T-helper 9 cell (primary cell): ENCODE measurements at places on chromosomes 5 and 9.

DNA sequence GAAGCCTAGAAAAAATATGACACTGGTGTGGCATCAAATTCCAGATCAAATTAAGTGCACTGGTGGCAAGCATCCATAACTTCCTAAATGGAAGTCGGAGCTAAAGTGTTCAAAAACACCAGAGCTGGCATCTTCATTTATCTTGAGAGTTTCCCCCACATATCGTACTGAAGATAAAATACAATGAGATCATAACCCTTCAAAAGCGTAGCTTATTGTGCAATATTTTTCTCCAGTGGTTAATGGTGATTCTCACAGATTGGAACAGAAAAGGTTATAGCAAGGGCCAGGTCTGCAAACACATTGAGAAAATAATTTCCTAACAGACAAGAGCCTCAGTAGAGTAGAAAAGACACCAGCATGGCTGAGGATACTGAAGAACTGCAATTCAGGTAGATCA is 147.6 kb downstream of the SEMA5A start:
- DNase-seq, result no peak

DNA sequence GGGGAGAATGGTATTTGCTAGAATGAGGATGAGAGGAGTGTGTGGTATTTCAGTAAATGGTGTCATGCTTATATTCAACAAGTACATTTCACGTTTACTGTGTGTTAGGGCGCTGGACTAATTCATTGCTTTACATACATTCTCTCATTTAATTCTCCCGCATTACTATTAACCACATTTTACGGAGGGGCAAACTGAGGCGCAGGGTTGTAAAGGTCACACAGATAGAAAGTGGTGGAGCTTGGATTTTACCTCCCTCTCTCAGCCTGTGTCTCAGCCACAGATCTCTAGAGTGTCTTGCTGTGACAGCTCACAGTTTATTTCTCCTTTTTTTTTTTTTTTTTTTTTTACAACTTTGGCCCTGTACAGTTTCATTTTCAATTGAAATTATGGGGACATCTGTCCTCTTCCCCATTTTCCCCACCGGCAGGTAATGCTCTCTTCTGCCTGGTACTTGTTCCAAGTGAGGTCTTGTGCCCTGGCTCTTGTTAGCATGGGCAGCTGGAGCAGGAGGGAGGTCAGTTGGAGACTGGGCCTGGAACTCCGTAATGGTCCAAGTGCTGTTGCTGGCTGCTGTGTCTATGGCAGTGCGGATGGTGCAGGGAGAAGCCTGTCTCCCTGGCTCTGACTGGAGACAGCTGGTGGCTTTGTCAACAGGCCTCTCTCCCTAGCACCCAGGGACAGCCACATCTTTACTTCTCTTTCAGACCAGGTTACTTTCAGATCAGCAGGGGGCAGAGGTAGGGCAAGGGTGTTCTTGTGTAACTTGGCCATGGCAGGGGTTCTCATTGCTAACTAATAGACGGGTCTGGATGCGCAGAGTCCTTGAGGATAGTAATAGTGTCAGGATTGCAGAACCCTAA is 20.5 kb upstream of the NDST1 start:
- DNase-seq, result no peak

DNA sequence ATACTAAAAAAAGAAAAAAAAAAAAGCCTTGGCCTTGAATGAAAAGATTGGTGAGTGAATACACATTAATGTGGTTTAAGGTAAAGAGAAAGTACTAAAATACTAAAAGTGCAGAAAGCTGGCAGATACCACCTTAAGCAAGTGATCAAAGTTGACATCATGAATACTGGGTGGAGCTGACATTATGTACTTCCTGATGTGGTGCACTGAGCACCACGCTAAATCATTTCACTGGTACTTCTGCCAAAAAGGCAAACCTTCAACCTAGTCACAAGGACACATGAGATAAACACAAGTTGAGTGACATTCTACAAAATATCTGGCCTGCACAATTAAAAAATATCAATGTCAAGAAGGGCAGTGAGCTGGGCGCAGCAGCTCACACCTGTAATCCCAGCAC is 33.8 kb upstream of the PANK3 start:
- no peak for DNase-seq

- DNase-seq, result no peak
Measured at GRCh38 chr5:158966716-158967115, 133.0 kb downstream of the EBF1 start.

GRCh38 chr5:107381189-107381856 is 289.4 kb downstream of the EFNA5 start:
- DNase-seq, result no peak

GRCh38 chr9:133202688-133203453 is 6.2 kb downstream of the OBP2B start:
- DNase-seq, result no peak

- DNase-seq, result no peak
Measured at GRCh38 chr5:53249529-53250200, 140.1 kb upstream of the MOCS2 start.

DNA sequence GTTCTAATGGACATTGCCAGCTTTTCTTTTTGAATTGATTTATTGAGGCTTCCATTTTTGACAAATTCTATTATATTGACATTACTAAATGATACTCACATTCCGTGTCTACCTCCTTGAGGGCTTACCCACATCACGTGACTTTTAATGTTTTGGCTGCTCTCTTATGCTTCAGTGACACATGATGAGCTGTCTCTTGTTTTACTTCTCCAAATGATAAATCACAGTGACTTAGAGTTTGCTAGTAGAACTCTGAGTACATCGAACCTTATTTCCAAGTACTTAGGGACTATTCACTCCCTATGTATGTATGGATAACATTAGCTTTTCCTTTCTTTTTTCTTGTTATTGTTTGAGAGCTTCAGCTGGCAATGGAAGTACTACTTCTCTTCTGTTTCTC is 169.8 kb upstream of the KCNN2 start:
- no peak for DNase-seq

DNA sequence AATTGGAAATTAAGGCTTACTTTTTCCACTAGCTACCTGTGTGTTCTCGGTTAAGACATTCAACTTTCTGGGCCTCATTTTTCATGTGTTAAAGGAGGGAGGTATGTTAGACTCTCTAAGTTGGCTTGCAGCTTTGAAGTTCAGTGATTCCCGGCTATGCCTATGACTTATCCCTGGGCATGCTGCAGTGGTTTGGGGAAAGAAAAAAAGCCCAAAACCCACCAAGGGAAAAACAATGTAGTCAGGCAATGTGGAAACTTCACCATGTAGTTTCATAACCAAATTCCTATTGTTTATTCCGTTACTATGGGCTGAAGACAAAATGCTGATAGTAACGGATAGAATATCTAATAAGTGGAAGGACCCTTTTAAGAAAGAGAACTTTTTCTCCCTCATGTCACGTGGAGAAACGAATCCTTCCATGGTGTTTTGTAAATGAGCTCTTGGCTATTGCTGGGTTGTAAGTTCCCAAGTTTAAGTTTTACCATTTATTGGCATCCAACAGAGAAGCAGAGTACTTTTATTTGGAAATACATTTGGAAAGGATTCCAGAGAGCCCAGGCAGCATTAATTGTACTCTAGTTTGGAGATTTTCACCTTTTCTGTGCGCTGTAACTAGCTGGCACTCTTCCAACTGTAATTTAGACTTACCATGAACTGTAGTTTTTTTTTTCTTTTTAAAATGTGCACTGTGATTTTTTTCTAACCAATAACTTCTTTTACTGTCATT is 84.9 kb upstream of the MPDZ start:
- DNase-seq, result no peak

- no peak for DNase-seq
Measured at GRCh38 chr5:101534491-101535110, 631.5 kb upstream of the ST8SIA4 start.

GRCh38 chr9:106451223-106451622 is 411.7 kb upstream of the ZNF462 start:
- no peak for DNase-seq

DNA sequence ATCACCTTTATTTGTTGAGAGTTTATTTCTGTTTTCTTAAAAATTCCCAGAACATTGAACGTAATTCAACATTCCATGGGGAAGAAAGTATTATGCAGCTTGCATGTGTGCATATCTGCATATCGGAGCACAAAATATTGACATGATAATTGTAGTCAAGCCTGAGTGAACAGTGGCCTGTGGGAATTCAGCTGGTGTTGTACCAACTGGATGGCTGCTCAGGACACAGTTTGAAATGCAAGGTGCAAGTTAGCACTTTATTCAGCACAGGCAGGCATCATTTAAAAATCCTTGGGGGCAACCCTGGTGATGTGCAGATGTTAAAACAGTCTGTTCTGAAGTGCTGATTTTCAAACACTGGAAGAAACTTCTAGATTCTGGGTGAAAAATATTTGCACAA is 82.4 kb downstream of the CNTLN start:
- no peak for DNase-seq

DNA sequence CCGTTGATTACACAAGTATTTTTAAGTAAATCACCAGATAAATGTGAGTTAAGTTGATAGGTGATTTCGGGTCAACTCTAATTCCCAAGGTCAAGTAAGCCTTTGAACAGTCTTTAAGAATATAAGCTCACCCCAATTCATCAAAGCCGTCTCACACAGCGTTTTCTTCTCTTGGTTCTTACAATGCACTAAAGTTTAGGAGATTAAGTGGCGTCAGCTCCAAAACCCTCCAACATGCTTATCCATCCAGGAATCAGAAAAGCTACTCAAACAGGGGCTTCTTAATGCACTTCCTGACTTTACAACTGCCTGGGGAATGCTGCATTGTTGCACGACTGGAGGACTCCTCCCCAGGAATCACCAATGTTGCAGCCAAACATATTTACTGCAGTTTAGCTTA is 206.2 kb upstream of the EFNA5 start:
- no peak for DNase-seq

DNA sequence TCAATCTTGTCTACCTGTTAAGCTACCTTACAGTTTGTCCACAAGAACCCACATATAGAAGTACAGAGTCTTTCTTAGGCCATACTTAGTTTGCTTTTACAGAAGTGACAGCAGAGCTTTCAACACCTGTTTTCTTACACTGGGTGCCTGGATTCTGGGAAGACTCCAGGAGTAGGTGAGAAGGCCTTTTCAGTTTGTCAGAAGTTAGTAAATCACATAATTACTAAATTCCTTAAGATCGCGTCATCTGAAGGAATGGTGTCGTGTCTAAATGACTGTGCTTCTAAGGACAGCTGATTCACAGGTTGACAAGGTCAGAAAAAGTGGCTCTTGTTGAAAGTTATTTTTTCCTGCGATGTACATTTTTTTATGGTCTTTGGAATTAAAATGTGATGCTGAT is 97.0 kb upstream of the FAM120A start:
- DNase-seq, result no peak

DNA sequence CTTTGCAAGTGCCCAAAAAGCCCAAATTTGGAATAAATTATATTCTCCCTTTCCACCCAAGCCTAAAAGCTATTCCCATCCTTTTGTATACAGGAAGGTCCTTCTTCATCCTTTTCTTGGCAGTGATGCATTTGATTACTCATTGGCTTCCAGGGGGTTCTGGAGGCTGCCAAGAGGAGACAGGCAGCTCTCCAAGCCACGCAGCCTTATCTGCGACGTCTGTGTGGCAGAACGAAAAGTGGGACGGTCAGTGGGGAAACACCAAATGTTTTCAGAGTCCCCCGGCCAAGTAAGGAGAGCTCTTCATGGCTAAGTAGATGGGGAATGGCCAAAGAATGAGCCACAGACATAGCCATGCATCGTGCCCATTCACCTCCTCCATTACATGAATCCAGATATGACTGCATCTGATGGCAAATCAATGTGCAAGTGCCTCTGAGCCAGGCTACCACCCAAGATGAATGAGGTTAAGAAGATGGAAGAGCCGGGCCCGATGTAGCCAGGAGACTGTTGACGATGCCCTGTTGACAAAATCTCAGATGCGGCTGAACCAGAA is 12.1 kb downstream of the ADAM19 start:
- DNase-seq, result no peak

GRCh38 chr5:135033901-135034235 is at the start of gene PITX1:
TSS of gene PITX1 (minus strand) at chr5:135034228. CDS start at chr5:135033881, 347 bp downstream.
- DNase-seq, result no peak

GRCh38 chr9:132200706-132201105 is 38.8 kb downstream of the NTNG2 start:
- no peak for DNase-seq

DNA sequence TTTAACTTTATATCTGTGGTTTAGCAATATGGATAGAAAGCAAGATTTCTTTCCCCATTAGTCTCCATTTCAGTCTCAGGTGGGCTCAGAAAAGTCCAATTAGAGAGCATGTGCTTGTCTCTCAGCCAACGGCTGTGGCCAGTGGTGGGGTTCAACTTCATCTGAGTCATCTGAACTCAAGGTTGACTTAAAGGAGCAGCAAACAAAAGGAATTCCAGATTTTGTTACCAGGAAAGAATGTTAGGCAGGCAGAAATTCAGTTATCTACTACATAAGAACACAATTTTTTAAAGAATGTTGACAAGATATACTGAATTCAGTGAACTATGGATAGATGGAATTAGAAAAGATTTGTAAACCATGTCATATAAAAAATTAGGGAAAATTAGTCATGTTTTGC is 784.1 kb downstream of the MAT2B start:
- no peak for DNase-seq
